ENCODE measurements at places on chromosomes 12 and 14. TPM values are rescaled to one million over a fixed set of nuclear protein-coding genes. Genes with fewer than 3 reads are reported as not detected.
A peak's percentile ranks its signal among the peaks of the same experiment; 100 is the strongest.

Gene CCDC59
- total RNA-seq, result 70.8 TPM

Gene ATL1
- total RNA-seq, result 2.2 TPM

GRCh38 chr12:460261-461230, 807 bp downstream of the B4GALNT3 start:
- peak overlapping the region; percentile 7 for H3K4me3 ChIP-seq
- DNase-seq, result peak; percentile 40
- H3K4me1 ChIP-seq, result peaks cover 13% of the 10 kb centered on the region
- H3K36me3 ChIP-seq, result no peaks in the 10 kb centered on the region
- no peak overlapping the region for H3K27ac ChIP-seq
- no peaks in the 10 kb centered on the region for H3K27me3 ChIP-seq

DNA sequence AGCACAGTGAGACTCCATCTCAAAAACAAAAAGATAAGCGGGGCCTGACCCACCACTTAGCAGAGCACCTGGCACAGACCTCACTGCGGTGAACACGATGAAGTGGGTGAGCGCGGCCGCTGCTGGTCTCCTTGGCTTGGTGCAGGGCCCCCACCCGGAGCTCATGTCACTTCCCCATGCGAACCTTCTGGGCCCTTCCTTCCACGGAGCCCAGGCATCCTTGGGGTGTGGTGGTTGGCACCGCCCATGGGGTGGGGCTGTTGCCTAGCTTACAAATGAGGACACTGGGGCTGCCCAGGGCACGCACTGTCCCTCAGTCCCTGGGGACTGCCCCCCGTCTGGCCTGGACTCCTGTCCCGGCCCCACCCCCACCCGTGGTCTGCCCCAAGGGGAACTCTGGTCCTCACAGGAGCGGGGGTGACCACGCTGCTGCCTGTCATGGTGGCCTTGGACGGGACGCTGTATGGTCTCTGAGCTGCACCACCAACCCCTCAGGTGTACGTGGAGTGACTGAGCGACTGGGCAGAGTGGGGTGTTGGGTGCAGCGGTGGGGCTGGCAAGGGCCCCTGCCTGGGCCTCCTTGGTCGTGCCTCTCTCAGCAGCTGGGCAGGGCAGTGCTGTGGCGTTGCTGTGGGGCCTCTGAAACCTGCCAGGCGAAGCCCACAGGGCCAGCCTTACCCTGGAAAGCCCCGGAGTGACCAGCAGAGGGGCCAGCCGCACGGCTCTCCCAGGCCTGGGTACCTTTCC, 15.3 kb downstream of the FBRSL1 start:
- H3K4me3 ChIP-seq, result no peak overlapping the region
- no peaks in the 10 kb centered on the region for H3K27me3 ChIP-seq
- peak overlapping the region; percentile 73 for H3K27ac ChIP-seq
- no peak for DNase-seq
- H3K36me3 ChIP-seq, result peaks cover 27% of the 10 kb centered on the region

DNA sequence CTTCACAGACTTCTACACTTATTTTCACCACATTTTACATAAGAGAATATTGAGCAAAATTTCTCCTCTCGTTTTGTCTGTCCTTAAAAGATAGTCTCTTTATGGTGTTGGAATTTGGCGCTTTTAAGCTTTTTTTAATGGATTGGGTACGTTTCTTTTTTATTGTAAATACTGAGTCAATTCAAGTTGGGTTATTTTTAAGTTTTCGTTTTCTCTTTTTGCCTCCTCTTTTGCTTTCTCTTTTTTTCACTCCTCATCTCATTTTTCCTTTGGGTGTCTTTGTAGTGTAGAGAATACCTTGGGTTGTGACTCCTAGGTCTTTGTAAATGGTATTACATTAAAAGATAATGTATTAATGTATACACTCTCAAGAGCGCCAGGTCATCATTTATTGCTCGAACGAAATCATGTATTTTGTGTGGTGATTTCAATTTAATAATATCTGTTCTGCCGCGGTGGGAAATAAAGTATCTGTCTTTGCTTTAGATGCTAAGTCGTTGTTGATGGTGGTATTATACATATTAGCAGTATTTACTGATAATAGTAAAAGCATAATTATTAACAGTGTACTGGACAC, 845 bp downstream of the TMX1 start:
- DNase-seq, result no peak
- H3K4me1 ChIP-seq, result peaks cover 17% of the 10 kb centered on the region
- peaks cover 12% of the 10 kb centered on the region for H3K36me3 ChIP-seq
- H3K27me3 ChIP-seq, result no peaks in the 10 kb centered on the region

DNA sequence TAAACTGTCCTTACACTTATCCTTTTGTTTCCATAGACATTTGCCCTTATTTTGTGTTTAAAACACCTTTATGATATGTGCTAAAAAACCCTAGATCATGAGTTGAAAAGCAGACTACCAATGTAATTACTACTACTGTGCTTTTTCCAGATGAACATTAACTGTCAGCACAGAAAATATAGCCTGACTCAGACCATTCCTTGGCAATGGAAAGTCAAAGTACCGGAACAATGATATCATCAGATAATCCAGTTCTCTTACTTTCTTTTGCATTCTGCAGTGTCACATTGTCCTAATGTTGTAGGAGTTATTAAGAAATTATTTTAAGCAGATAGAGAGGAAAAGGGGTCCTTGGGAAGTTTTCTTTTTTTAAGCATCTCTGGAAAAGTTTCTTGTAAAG, 1189.0 kb upstream of the FLRT2 start:
- H3K4me1 ChIP-seq, result no peaks in the 10 kb centered on the region
- no peak overlapping the region for H3K4me3 ChIP-seq
- no peaks in the 10 kb centered on the region for H3K27me3 ChIP-seq
- no peak overlapping the region for H3K27ac ChIP-seq
- H3K36me3 ChIP-seq, result no peaks in the 10 kb centered on the region
- DNase-seq, result no peak

GRCh38 chr12:109247831-109248654, 61.0 kb downstream of the FOXN4 start:
- no peak overlapping the region for H3K4me3 ChIP-seq
- no peak for DNase-seq
- H3K27me3 ChIP-seq, result no peaks in the 10 kb centered on the region
- H3K27ac ChIP-seq, result no peak overlapping the region
- H3K36me3 ChIP-seq, result no peaks in the 10 kb centered on the region

All from naive thymus-derived CD4-positive, alpha-beta T cell (primary cell).